Mammary epithelial cell (primary cell): ENCODE measurements at places on chromosomes 2 and 18.
A peak's percentile ranks its signal among the peaks of the same experiment; 100 is the strongest.

GRCh38 chr2:127012215-127012614, 94.7 kb downstream of the BIN1 start:
- DNase-seq = no peak

- no peak for DNase-seq
Observed at GRCh38 chr2:70692256-70692655, 75.7 kb downstream of the ADD2 start.

DNA sequence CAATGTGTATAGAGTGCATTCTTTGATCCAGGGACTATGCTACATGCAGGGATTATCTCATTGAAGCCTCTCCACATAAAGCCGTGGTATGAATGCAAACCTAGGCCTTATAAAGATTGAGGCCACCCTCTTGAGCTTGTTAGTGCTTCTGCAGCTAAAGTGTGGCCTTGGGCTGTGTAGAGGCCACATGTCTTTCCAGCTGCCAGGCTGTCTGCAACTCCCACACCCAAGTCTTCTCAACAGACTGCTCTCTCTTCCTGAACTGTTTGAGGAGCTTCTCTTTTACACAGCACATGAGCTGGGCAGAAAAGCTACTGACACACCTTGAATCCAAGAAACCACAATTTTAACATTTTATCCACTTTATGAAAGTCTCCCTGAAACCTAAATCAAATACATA, 119.2 kb upstream of the MEX3C start:
- no peak for DNase-seq

- no peak for DNase-seq
Observed at GRCh38 chr2:176914371-176914770, 298.2 kb upstream of the HNRNPA3 start.

GRCh38 chr18:56651771-56652092, 573 bp downstream of the WDR7 start:
- peak; percentile 11 for DNase-seq

DNA sequence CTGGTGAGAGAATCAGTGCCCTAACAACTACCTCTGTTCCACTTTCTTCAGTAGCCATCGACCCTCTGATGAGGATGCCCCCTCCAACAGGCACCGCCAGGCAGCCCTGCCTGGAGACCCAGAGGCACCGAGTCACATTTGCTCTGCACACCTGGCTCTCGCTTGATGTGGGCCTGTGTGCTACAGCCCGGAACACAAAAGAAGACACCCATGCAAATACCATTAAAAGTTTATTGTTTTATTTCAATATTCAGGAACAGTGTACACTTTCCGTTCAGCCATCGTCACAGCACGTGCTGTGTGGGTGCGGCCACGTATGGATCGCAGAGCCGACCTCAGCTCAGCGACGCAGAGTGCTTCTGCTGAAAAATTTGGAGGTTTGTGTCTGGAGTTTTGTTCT, 154.0 kb downstream of the MBP start:
- no peak for DNase-seq

GRCh38 chr2:230326453-230327417, at the start of gene SP140L:
SP140L (plus strand) TSS chr2:230327193; CDS start chr2:230327270, 77 bp downstream.
- DNase-seq = peak; percentile 68

- DNase-seq = no peak
Observed at GRCh38 chr18:37659906-37660305, 94.3 kb upstream of the CELF4 start.

GRCh38 chr2:144539289-144539782, 19.4 kb upstream of the ZEB2 start:
- DNase-seq = no peak

GRCh38 chr2:46850742-46851141, 64.9 kb downstream of the MCFD2 start:
- peak; percentile 89 for DNase-seq

DNA sequence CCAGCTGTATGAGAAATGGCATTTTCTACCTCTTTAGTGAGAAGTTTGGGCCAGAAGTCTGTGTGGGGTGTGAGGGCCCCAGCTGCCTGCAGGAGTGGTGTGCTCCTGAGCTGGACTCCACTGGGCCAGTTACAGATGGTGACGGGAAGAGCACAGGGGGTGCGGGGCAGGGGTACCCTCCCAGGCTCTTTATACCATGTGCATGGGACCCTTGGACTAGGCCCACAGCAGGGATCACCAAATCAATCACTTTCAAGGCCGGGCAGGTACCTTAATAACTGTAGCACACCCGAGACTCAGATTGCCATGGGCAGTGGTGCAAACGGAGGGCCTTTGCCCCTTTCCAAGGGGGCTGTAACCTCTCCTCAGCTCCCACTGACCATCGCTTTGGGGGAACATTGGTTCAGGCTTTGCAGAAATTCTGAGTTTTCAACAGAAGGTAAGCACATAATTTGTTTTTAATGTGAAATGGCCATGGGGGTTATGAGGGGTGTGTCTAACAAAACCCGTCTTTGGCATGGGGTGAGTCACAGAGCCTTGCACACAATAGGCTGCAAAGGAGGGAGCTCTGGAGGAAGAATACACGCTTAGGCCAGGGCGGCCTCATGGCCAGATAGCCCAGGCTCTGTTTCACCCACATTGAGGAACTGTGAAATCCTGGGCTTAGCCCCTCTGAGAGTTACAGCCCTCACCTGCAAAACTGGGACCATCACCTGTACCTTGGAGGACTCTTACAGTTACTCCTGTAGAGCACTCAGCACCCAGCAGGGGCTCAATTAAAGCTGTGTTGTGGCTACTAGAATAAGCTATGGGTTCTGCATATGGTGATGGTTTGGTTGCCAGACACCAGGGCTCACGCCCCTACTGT, 141.0 kb upstream of the BCL2L11 start:
- DNase-seq = no peak

- no peak for DNase-seq
Observed at GRCh38 chr2:196555726-196556125, 83.8 kb upstream of the CCDC150 start.

- no peak for DNase-seq
Observed at GRCh38 chr2:222946700-222947287, 86.0 kb downstream of the ACSL3 start.

DNA sequence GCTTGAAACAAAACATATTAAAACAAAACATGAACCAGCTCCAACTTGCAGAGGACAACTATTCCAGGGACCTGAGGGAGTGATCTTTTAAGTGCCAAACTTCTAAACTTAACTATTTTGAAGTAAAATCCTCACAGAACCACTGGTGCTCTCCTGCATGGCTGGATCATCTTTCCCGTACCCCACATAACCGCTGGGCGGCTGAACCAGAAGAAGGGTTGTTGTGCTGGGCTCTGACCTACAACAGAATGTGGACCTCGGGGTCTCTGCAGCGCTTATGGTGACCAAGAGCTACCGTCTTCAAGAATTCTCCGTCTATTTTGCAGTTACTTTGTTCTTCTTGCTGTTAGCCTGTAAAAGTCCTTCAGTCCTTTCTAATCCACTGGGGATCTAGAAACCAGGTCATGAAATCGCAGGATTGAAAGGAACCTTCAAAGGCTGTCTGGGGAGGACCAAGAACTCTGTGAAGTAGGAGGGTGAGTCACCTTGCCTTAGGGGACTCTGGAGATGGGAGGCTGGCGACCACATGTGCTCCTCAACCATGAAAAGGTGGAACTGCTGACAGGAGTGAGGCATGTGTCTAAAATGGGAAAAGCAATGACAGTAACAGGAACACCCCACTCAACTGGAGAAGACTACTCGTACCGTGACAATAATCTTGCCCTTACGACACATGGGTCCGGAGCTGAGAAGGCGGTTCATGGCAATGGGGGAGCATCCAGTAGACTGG, 46.6 kb downstream of the HDLBP start:
- DNase-seq = peak; percentile 74

GRCh38 chr2:77839102-77839501, 316.9 kb upstream of the LRRTM4 start:
- no peak for DNase-seq

- DNase-seq = no peak
Observed at GRCh38 chr2:95552911-95553310, 38.9 kb upstream of the TRIM43 start.

DNA sequence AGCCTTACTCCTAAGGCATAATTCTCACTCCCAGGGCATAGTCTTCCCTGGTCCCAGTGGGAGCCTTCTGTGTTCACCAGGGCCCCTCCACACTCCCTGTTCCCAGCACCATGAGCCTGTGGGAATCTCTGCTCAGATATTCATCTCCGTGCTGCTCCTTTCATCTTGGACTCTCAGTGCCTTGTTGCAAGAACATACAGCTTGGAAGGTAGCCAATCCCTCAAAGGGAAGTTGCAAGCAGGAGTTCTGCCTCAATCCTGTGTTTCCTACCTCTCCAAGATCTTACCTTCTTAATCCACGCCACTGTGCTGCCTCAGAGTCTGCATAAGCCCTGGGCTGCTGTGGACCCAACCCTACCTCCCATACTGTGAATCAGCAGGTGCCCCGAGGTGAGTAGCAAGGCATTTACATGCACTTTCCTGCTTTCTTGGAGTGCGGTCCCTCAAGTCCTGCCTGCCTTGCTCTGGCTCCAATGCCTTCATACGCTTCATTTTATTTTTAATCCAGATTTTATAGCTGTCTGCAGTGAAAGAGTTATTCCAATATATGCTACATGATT, 413.8 kb upstream of the RAB6C start:
- no peak for DNase-seq

DNA sequence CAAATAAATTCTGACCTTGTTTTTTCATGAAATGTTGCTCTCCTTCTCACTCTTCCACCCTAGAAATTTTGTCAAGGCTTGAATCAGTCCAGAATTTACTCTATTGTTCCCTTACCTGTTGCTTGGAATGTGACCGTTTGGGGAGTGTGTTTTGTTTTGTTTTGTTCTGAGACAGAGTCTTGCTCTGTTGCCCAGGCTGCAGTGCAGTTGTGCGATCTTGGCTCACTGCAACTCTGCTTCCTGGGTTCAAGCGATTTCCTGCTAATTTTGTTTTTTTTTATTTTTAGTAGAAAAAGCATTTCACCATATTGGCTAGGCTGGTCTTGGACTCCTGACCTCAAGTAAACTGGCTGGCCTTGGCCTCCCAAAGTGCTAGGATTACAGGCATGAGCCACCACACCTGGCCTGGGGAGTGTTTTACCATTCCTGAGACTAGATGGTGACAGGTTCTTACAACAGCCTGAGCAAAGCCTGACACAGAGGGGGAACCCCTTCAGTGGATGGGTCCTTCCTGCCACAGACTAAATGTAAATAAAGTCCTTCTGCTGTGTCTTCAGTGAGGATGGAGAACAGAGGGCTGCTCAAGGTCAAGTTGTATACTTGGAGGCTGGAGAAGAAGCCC, 52.0 kb downstream of the HAUS1 start:
- no peak for DNase-seq

DNA sequence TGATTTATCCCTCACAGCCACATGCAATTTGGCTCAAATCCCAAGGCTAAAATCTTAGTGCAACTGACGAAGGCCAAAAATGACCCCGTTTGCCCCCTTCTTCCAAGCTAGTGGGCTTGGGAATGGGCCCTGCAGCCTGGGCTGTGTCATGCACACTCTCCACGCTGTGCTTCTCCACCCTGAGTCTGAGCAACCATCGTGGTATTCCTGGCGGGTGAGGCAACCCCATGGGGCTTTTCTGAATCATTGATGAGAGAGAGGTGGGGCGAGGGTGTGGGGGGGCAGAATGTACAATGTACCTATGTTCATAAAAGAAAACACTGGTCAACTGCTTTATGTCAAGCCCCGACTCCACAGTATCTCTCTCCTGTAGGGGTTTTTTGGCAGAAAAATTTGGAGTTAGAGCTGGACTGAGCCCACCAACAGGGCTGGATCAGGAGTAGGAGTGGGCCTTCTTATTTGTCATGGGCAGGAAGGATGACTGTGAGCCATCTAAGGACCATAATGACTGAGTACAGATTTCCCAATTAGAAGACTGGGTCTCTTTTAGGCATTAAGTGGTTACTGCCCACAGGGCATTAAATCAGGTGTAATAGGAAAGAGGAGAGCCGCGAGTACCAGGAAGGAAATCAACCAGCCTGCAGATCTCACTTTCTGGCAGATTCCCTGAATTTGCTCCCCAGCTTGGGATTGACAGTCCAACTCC, 8.9 kb downstream of the SULT1C2 start:
- peak; percentile 85 for DNase-seq

GRCh38 chr2:64112016-64112415, 32.2 kb downstream of the PELI1 start:
- no peak for DNase-seq

- no peak for DNase-seq
Observed at GRCh38 chr2:56464613-56465012, 280.8 kb downstream of the CCDC85A start.

GRCh38 chr2:71689968-71690834, 236.8 kb downstream of the DYSF start:
- DNase-seq = no peak

GRCh38 chr2:209511637-209512036, 87.8 kb downstream of the MAP2 start:
- peak; percentile 28 for DNase-seq

- DNase-seq = no peak
Observed at GRCh38 chr18:78977637-78978348, 1.8 kb upstream of the SALL3 start.

DNA sequence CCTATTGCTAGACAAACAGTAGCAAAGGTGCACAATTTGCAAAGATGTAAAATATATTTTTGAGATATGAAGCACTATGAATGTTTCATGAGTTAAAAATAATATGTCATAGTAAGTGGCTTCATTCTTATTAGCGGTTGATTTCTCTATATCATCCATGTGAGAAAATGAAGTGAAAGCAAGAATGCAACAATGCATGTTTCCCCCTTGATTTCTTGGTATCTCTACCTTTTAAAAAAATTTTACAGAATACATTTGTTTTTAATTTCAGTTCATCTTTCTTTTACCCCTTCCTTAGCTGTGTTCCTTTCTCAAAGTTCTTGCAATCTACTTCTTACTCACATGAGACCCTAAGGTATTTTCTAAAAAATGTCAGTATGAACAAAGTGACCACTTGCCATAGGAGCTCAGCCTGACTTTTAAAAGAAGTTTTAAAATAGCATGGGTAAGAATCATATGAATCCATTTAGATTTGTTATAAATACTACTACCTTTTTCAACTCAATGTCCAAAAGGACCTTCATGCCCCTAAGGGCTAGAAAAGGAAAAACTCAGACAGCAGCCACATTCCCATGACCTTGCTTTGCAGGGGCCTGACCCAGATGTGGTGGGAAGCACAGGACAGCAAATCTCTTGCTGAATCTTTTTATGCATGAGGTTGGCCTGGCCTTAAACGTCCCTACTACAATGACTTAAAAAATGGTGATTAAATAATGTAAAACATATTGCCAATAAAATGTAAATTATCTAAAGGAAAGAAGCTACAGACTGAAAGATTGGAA, 14.8 kb upstream of the SLC38A11 start:
- no peak for DNase-seq

- peak; percentile 89 for DNase-seq
Observed at GRCh38 chr2:39871291-39871761, 92.3 kb upstream of the THUMPD2 start.

DNA sequence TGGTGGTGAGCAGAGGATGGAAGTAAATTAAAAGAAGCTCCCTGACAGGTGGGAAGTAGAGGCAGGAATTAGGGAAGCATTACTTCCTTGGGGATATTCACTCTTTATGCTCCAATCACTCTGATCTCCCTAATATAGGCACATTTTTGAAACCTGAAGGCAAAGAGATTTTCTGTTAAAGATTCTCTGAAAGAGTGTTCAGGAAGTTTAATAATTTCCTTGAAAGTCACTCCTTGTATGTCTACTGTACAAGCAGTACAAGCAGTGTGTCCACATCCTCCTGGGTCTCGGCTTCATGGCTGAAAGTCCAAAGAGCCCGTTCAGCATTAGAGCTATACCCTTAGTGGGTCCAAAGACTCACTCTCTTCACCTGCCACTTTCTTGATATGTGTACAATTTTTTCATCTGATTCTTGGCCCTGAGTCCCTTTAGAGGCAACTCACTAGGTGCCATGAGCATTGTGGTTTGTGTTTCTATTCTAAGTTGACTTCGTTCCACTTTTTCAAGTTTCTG, 60.2 kb downstream of the AAK1 start:
- no peak for DNase-seq
